Astrocyte of the cerebellum (primary cell): ENCODE measurements at places on chromosomes 5 and 9.

DNA sequence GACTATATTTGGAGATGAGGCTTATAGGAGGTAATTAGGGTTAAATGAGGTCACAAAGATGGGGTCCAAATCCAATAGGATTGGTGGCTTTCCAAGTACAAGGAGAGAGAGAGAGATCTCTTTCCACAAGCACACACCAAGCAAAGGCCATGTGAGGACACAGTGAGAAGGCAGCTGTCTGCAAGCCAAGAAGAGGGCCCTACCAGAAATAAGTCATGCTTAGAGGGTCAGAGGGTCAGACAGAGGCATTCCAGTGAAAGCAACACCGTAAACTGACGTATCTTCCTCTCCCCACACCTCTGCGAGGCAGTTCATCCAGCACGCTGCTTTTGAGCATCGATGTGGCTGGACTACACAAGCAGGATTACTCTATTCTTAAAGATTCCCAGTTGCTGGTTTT lies 87.9 kb downstream of the SLC1A3 start:
- no peak for DNase-seq

DNA sequence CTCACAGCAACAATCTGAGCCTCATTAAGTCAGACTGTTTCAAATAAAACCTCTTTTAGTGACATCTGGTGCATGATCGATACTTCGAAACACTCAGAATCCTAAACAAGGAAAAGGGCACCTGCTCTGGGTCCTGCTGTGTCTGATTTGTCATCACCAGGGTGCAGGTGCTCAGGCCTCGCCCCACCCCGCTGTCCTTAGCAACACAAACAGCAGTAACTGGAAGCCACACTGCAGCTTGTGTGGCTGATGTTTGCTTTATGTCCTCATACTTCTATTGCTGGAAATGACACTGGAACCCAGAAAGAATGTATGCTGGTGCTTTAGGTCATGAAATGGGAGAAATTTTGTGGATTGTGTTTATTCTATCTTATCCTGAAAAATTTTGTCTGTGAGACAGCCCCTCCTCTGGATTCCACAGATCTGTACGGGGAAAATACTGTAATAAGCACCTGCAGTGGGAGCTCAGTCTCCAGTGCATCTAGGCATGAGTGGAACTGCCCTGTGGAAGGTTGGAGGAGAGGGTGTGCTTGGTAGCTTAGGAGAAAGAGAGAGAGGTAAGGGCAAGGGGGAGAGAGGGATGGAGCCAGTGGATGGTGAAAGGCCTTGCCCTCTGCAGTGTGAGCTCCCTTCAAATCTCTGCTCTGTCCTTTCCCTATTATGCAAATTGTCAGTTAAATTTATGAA lies 284.2 kb downstream of the SMARCA2 start:
- no peak for DNase-seq

DNA sequence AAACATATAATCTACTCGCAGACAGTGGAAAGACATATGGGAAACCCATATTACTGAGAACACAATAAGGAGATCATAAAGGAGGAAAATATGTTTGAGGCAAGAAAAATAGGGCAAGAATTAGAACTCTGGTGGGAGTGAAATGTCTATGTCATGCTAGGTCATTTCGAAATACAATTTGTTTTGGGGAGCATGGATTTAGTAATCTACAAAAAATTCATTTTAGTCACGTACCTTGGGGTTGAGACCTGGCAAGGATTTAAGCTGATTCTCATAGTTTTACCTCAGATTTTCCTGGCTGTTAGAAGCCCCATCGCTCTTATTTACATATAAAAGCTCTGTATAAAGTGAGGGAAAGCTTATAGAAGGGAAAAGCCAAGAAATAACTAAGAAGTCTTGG lies 11.5 kb upstream of the CSNK1G3 start:
- DNase-seq = no peak

- no peak for DNase-seq
Measured at GRCh38 chr9:118439441-118439840, 735.2 kb downstream of the TLR4 start.

DNA sequence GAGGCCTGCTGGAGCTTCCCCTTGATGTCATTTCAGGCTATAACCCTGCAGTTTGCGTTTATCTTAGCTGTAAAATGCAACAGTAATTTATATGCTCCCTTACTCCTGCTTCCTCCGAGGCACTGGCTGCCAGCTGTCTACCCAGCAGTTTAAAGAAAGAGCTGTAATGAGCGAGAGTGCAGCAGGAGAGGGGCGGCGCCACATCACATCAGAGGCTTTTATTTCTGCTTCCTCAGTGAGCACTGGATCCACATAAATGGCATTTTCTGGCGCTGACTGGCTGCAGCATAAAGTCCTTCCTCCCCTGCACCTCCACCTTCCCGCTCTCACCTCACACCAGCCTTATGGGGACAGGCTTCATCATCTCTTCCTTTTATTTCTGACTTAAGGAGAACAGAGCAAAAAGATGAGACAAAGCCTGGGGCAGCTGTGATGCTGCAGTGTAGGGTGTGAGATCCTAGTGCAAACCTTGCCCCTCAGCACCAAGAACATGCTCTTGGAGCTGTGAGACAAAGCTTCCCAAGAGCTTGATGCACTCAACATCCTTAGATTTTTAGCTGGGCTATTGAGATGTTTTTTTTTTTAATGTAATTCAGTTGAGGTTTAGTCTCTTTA lies 829.6 kb upstream of the ZNF608 start:
- DNase-seq = no peak

DNA sequence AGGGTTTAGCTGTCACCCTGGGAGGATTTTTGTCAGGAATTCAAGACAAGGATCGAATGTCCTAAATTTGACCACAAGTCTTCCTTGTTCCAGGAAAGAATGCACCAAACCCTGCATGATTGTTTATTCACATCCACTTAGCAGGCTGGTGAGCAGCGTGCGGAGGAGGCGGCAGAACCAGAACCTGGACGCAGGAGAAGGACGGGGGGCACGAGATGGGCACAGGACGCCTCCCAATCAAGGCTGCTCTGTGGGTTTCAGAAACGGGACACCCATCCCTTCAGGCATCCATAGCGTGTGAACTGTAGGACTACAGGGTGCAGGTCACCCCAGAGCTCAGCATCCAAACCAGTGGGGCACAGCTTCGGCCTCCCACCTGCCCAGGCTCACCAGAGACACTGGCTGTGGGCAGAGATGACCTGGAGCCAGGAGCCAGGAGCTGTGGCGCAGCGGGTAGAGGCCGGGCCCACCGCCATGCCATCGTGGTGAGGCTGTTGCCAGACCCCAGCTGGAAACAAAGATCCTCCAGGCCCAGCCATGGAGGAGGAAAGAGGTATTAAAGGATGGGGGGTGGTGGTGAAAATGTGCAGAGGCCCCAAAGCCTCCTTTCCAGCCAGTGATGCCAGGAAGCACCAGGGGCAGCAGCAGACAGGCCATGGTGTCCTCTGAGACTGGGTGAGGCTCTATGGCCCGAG lies 32.3 kb upstream of the ADAMTS2 start:
- no peak for DNase-seq

DNA sequence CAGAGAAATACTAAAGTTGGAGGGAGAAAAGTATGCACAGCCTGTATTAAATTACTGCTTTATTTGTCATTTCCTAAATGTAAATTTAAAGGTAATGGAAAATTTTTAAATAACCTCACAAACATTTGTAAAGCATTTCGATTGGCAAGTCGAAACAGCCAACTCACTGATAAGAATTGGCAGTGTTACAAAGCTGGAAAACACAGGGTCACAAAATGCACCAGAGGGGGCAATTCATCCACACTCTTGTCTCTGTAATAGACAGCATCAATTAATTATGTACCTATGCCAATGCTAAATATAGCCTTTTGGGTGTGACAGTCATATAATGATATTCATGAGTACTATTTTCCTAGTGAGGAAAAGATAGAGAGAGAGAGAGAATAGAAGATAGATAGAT lies 140.6 kb upstream of the PRLR start:
- no peak for DNase-seq

GRCh38 chr9:32468740-32469139 lies 57.3 kb downstream of the RIGI start:
- no peak for DNase-seq

- no peak for DNase-seq
Measured at GRCh38 chr5:91345461-91345860, 37.7 kb downstream of the ARRDC3 start.

DNA sequence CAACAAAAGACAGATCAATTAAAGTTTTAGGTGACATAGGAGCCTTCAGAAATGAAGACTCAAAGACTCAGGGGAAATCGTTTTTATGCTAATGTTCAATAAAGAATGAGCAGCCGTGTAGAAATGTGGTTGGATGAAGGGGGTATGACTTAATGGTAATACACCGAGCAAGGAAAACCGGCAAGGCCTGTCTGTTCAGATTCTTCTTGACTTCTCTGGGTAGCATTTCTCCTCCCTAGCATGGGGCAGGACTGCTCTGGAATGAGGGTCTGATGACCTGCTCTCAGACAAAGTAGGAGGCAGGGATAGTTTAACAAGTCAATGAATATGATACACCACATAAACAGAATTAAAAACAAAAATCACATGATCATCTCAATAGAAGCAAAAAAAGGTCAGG lies 487.4 kb downstream of the ZNF608 start:
- no peak for DNase-seq

DNA sequence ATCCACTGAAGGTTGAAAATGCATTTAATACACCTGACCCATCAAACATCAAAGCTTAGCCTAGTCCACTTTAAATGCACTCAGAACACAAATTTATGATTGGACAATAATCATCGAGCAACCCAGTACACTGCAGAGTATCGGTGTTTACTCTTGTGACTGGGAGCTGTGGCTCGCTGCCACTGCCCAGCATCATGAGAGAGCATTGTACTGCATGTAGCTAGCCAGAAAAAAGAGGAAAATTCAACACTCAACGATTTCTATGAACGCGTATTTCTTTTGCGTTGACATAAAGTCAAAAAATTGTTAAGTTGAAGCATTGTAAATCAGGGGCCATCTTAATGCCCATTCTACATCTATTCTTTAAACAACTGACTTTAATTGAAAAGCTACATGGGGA lies 95.1 kb upstream of the CD180 start:
- no peak for DNase-seq

GRCh38 chr9:98807070-98807813 lies at the start of gene GALNT12:
Gene GALNT12, plus strand, starts transcription at chr9:98807670. Its CDS starts 29 bp downstream, at chr9:98807699.
- DNase-seq = no peak

DNA sequence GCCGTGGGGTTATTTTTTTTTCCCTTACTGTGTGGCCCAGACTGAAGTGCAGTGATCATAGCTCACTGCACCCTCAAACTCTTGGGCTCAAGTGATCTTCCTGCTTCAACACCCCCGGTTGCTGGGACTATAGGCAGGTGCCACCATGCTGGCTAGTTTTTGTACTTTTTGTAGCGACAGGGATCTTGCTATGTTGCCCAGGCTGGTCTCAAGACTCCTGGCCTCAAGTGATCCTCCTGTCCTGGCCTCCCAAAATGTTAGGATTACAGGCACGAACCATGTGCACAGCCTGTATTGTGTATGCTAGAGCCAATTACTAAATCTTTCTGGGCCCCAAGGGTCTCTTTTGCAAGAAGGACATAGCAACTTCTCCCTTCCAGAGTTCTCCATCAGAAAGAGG lies 23.1 kb downstream of the GALNT10 start:
- DNase-seq = no peak

GRCh38 chr9:38250279-38251035 lies 142.0 kb upstream of the ALDH1B1 start:
- DNase-seq = no peak

DNA sequence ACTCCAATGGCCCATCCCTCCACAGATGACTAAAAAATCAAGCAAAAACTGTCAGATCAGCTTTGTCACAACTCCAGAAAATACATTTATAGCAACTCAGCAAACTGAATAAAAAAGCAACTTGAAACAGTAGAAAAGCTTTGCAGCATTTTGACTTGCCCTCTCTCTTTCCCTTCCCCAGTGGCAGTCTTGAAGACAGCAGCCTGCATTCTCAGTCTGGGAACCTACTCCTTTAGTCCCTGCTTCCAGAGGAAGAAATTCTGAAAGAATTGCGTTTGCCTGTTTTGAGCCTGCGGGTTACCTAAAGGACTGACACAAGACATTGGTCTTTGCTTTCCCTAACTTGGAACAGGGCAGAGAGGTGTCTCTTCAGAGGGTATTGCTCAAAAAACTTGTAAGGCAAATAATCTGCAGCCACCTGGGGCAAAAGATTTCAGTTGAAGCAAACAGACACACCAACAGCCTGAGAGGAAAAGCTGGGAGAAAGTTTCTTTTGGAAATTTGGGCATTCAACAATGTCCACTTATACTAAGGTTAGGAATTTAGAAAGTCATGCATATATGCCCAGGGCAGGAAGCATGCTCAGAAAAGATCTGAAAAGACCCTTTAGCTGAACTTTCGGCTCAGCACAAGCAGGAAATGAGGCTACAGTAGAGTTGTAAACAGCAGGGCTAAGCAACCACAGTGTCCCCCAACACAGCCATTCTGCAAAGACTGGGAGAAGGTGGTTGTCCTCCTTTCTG lies 15.2 kb upstream of the SLC35D2 start:
- DNase-seq = no peak

GRCh38 chr5:40165106-40165788 lies 514.5 kb upstream of the PTGER4 start:
- DNase-seq = no peak

DNA sequence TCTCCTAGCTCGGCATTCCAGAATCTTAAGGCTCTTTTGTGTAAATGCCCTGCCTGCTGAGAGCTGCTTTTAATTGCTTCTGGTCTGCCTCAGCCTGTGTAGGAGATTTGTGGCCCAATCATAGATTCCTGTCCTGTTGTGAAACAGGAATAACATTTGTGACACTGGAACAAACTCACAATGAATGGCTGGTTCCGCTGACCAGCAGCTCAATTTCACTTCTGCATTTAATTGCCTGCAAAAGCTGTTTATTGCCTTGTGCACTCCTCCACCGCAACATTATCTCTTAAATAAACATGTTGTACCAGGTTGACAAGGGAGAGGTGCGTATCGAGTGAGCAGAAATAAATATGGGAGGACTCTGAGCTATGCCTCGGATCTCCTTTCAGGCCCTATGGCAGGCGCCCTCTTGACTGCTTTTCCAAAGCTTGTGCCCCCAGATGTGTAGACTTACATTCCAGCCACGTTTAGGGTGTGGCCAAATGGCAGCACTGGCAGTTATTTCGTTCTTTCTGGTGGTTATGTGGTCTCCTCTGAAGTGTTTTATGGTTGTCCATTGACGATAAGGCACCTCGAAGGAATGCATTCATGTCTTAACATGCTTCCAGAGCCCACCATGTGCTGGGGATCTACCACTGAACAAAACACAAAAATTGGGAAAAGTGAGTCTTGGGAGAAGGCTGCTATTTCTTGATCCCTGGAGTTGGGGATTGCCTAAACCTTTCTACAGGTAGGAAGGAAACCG lies 58.1 kb downstream of the DMRT1 start:
- DNase-seq = no peak

- DNase-seq = no peak
Measured at GRCh38 chr9:106376689-106377088, 486.3 kb upstream of the ZNF462 start.

GRCh38 chr5:99054972-99055371 lies 126.2 kb upstream of the CHD1 start:
- no peak for DNase-seq

DNA sequence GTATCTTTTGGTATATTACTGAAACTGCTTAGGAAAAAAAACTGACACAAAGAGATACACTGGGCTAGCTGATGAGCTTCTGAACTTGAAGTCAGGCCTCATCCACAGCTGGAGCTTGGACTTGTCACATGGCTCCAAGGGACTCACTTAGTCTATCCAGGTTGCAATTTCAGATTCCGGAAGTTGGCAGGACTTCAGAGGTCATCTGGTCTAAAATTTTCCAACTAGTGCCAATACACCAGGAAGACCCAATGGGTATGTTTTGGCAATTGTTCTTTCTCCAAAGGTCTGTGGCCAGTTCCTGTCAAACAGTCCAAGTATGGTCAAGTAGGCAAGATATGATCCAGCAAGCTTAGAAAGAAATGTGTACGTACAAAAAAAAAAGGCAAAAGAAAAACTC lies 36.7 kb downstream of the MRPS27 start:
- DNase-seq = no peak

GRCh38 chr9:125889112-125889475 lies 141.9 kb downstream of the PBX3 start:
- no peak for DNase-seq
